ENCODE measurements at places on chromosomes 12 and 14.

- DNase-seq = no peak
Measured at GRCh38 chr14:50871914-50872732, at the start of gene ABHD12B. Gene ABHD12B (plus strand): TSS chr14:50872053. CDS start chr14:50872175, 122 bp downstream.

DNA sequence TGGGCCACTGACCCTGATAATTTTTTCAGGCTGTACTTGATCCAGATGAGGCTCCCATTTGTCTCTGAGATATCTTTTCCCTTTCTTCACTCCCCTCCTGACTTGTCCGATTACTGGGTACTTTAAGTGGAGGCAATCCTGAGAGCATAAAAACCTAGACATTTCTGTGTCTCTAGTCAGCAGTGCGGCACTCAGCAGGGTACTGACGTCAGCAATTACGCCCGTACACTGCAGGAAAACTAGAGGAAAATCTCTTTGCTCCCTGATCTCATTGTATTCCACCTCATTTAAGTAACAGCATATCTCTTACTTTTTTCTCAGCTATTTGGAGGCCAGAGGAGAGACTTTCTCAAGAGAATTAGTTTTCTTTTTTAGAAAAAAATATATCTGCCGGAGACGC lies 315.5 kb upstream of the OR4E1 start:
- no peak for DNase-seq

- no peak for DNase-seq
Measured at GRCh38 chr12:111753144-111753881, 13.4 kb upstream of the ALDH2 start.

- no peak for DNase-seq
Measured at GRCh38 chr14:92506231-92506630, 7.3 kb upstream of the RIN3 start.

- no peak for DNase-seq
Measured at GRCh38 chr12:11777962-11778361, 128.5 kb downstream of the ETV6 start.

DNA sequence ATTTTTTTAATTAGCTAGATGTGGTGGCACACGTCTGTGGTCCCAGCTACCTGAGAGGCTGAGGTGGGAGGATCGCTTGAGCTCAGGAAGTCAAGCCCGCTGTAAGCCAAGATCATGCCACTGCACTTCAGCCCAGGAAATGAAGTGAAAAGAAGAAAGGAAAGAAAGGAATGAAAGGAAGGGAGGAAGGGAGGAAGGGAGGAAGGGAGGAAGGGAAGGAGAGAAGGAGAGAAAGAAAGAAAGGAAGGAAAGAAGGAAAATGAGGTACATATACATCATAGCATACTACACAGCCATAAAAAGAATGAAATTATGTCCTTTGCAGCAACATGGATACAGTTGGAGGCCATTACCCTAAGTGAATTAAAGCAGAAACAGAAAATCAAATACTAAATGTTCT lies 12.2 kb downstream of the DNAI7 start:
- no peak for DNase-seq
